ENCODE measurements at places on chromosomes 6 and 20.

DNA sequence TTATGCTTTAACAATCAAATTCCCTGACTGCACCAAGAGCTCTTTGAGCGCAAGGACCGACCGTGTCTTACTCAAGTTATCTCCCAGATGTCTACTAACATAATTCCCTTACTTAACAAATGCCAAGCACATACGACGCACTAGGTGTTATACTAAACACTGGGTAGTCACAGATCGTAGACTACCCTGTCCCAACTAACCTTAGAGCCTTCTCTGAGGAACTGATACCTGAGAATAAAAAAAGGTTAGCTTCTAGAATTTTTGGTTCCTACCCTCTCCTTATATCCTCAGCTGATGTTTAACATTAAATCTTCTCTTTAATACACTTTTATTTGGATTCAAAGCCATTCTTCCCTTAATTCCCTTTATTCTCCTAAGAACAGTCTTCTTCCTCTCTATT lies 38.5 kb downstream of the EPB41L2 start:
- no peak for DNase-seq

DNA sequence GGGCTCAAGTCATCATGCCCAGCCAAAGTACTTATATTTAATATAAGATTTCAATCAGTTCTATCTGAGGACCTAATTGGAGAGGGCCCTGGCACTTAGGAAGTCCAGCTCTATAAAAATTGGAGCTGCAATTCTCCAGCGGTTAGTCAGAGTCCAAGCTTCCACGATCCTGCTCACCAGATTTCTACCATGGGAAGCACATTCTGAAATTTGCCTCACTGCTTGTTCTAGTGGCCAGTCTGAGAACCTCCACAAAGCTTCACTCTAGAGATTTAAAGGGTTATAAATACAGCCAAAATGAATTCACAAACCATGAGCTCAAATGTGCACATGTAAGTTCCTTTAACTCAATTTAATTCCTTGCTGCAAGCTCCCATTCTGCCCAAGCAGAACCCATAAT lies 33.5 kb downstream of the PNLDC1 start:
- no peak for DNase-seq

- DNase-seq, result no peak
Measured at GRCh38 chr6:76166874-76167273, 94.4 kb upstream of the IMPG1 start.

DNA sequence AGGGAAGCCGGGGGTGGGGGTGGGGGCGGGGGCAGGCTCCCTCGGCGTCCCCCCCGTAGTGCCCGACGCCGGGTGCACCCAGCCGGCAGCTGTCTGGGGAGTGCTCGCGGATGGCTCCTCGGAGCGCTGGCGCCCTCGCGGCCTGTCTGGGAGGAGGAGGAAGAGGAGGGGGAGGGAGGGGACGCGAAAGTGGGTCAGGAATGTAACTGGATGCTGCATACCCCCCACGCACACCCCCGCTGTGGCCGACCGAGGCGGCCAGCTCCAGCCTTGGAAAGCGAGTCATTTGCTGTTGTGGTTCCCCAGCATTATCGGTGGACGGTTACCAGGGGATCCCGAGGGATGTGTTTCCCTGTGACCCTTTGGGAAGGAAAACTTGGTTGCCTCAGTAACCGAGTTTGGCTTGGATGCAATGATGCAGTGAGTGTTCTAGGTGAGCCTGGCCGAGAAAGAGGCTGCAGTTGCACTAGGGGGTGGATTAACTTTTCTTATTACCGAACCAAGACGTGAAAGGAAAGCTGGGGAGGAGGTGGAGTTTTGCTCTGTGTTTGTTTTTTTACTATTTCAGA lies 55.2 kb upstream of the RREB1 start:
- no peak for DNase-seq

GRCh38 chr20:48528346-48528745 lies 299.5 kb downstream of the PREX1 start:
- no peak for DNase-seq

GRCh38 chr6:3013486-3013885 lies 13.8 kb downstream of the NQO2 start:
- DNase-seq, result no peak

GRCh38 chr6:137745321-137745720 lies 121.7 kb upstream of the TNFAIP3 start:
- DNase-seq, result no peak

- DNase-seq, result no peak
Measured at GRCh38 chr20:63783970-63784369, 44.4 kb downstream of the SLC2A4RG start.

Measured in activated T-helper 1 cell treated with anti-CD3 and anti-CD28 coated beads, Interleukin-12 subunit alpha, Interleukin-12 subunit beta, Interleukin-2, Interleukin-4 antibody, amounts not matched to agents 30 ng/mL and 10 ng/mL and 1 ng/mL, durations not matched to agents 14 hours and 24 hours and 36 hours (primary cell).